Retina (tissue), 1 donor: ENCODE measurements at places on chromosomes 7 and 10.
A peak's percentile ranks its signal among the peaks of the same experiment; 100 is the strongest.

GRCh38 chr10:14859043-14859442 lies 19.6 kb upstream of the SUV39H2 start:
- no peak for DNase-seq

- no peak for DNase-seq
These were observed 26.6 kb upstream of the ASCC1 start for GRCh38 chr10:72242675-72243074.

DNA sequence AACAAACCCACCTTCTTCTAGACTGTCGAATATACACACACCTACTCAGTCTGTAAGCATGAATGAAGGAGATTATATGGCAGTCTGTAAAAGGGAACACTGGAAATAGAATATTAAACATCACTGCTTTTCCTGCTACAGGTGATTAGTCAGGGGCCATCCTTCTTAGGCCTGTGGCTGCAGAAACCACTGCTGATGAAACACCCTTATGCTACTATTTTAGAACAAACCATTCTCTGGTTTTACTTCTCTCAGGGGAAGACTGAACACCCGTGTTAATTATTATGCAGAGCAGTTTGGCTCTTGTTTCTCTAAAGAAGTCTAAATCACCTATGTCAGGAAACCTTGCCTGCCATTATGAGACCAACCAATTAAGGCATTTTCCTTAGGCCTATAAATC lies 351.1 kb upstream of the KLF6 start:
- no peak for DNase-seq

- no peak for DNase-seq
These were observed 89.0 kb upstream of the ZNF804B start for GRCh38 chr7:88670536-88670935.

DNA sequence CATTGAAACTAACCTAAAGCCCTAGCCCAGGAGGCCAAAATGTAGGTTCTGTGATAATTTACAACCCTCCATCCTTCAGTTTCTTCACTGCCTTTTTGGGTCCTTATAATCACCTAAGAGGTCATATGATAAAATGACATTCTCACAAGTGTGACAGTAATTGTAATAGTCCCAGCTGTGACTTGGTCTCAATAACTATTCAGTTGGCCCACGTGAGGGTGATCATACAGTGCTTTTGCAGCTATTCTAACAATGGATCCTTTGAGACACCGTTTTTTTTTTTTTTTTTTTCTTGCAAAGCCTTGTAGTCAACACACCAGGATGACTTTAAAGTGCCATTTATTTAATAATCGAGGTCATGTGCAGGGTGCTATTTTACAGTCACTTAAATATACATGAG lies 760.0 kb downstream of the PHTF2 start:
- DNase-seq: no peak

- no peak for DNase-seq
These were observed 5.4 kb downstream of the AGBL3 start for GRCh38 chr7:134991469-134992339.

- DNase-seq: no peak
These were observed 90.4 kb upstream of the FAM171A1 start for GRCh38 chr10:15461353-15462108.

GRCh38 chr10:29757551-29758297 lies 123.0 kb upstream of the SVIL start:
- no peak for DNase-seq

DNA sequence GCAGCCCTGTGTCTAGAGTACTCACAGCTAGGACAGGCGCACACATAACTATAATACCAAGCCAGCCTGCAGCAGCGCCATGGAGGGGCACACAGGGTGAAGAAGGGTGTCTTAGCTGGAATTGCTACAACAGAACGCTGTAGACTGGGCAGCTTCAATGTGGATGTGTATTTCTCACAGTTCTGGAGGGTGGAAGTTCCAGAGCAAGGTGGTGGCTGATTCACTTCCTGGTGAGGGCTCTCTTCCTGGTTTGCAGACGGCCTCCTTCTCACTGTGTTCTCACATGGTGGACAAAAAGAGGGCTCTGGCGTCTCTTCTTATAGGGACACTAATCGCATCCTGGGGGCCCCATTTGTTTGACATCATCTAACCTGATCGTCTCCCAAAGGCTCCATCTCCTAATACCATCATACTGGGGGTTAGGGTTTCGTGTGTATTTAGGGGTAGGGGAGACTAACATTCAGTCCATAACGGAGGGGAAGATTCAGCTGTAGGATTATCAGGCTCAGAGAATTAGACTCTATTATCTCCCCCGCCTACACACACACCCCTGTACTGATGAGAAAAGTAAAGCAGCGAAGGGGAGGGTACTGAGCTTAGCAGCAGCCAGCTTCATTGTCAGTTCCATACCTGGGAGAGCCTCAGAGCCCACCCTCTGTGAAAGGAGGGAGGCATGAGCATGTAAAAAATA lies 289.1 kb downstream of the CCDC3 start:
- no peak for DNase-seq

DNA sequence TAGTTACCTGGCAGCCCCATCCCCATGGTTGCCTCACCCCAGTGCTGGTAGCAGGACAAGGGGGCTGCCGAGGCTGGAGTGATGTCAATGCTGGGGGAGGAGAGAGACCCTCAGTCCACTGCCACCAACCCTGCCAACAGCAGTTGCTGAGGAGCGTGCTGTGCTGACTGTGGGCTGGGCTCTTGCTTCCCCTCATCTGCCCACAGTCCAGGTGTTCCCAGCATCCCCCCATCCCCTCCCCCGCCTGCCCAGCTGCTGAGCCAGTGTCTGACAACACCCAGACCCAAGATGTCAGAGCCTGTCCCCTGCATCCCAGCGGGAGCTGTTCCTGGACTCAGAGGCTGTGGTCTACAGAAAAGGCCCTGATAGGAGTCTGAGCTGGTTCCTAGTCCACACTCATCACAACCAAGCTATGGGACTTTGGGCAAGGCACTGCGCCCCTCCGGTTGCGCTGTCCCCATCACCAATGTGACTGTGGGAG lies 14.6 kb upstream of the PSAP start:
- no peak for DNase-seq

DNA sequence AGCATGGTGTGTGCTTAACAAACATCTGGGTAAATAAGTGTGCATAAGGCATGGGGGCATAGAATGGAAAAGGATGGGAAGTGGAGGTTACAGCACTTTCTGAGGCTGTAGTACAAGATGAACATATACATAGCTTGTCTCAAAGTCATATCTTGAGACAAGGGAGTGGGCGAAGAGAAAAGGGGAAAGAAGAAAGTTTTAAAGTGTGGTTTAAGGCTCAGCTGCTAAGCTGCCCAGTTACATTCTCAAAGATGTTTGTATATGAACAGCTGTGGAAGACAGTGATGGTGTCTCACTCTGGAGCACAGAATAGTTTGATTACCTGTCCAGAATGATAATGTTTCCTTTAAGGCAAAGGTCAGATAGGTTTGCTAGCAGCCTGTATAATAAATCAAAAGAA lies 61.9 kb upstream of the LANCL2 start:
- DNase-seq: no peak

GRCh38 chr10:100345570-100346330 lies 1.3 kb upstream of the SCD start:
- peak; percentile 35 for DNase-seq

GRCh38 chr10:102678068-102678400 lies 33.8 kb downstream of the TRIM8 start:
- DNase-seq: no peak

DNA sequence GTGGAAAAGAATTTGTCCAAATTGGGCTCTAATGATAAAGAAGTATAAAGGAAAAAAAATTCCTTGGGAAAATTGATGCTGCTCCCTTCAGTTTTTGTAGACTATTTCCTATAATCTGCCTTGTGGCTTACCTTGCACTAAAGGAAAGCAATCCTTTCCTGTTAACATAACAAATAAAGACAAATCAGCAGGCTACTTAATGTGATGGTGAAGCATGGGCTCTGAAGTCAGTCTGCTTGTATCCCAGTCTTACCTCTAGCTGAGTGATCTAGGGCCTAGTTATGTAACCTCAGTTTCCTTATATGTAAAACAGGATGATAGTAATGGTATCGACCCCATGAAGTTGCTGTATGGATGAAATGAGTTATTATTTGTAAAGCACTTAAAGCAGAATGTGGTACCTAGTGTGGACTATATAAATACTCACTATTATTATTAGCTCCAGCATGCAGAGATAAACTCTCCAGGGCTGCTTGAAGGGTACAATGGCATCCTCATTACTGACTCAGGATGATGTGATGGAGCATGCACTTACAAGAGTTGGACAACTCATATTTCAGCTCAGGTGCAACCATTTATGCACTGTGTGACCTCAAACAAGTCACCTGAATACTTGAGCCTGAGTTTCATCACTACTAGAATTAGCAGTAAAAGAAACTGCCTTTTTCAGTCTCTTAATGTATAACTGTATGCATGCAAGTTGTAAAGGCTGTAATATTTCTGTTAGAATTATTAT lies 156.1 kb downstream of the DKK1 start:
- DNase-seq: no peak

- DNase-seq: no peak
These were observed 559 bp upstream of the FKBP14 start for GRCh38 chr7:30027065-30027456.
